ENCODE measurements at places on chromosomes 13 and 19. TPM values are rescaled to one million over a fixed set of nuclear protein-coding genes. Genes with fewer than 3 reads are reported as not detected.

The GGN gene
- total RNA-seq, result not detected

The CGB8 gene
- not detected for total RNA-seq

The KIR2DL1 gene
- total RNA-seq, result 6.6 TPM

The APOC1 gene
- total RNA-seq, result 355 TPM

The FXYD3 gene
- total RNA-seq, result not detected

The ZNF160 gene
- 92.9 TPM for total RNA-seq

The CD22 gene
- total RNA-seq, result 339 TPM

The TEAD2 gene
- total RNA-seq, result 8.9 TPM

The PRX gene
- total RNA-seq, result 3.0 TPM

The CEACAM6 gene
- 14.8 TPM for total RNA-seq

The ZNF576 gene
- total RNA-seq, result 11.5 TPM

The TMEM147 gene
- 49.3 TPM for total RNA-seq

The NANOS3 gene
- total RNA-seq, result not detected

The ZNF543 gene
- total RNA-seq, result 9.7 TPM

The F7 gene
- not detected for total RNA-seq

DNA sequence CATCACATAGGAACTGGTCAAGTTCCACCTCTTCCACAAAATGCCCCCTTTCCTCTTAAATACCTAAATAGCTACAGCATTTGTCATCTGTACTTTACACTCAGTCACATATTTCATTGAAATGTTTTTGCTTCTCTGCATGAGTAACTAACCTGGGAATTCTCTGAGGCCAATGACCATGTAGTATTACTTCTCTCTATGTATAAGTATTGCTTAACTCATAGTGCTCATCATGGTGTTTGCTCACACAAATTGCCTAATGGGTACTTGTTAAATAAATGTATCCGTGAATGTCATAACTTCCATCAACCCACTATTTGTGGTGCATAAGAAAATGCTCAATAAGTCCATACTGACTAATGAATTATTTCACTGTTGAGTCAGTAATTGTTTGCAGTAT lies 115.5 kb downstream of the FGF14 start:
- no peak for DNase-seq

DNA sequence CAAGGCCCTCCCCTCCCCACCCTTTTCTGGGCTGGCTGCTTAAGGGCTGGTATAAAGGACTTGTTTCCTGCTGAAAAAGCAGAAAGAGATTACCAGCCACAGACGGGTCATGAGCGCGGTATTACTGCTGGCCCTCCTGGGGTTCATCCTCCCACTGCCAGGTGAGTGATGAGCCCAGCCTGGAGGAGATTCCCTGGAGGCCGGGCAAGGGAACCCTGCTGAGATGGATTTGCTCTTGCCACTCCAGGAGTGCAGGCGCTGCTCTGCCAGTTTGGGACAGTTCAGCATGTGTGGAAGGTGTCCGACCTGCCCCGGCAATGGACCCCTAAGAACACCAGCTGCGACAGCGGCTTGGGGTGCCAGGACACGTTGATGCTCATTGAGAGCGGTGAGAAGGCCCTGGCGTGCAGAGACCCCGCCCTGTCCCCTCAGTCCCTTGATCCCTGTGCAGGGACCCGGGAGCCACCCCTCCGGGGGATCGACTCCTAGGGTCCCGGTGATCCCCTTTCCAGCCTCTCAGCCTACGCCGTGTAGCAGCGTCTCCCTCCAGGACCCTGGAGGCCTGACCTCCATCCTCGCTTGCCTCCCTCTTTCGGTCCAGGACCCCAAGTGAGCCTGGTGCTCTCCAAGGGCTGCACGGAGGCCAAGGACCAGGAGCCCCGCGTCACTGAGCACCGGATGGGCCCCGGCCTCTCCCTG lies at the start of gene CD177:
Gene CD177, plus strand, starts transcription at position 81 of the 699 bp plus-strand sequence. Its CDS starts 29 bp downstream, at position 110.
- no peak for DNase-seq

- peak; percentile 10 for DNase-seq
Observed at GRCh38 chr19:44645407-44646048, 1.8 kb downstream of the PVR start.

DNA sequence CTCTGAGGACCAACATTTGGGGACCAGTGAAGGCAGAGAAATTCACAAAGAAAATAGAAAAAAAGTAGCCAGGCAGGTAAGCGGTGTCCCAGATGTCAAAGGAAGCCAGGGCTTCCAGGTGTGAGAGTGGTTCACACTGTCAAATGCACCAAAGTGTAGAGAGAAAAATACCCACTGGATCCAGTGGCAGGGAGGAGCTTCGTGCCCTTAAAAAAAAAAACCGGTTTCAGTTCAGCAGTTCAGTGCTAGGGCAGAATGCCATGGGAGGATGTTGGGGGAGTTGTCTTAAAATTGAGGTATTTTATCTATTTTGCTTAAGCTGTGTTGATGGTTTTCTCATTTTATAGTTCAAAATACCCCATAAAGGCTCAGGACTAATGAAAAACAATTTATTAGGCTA lies 47.8 kb upstream of the C1QTNF9 start:
- DNase-seq, result no peak

DNA sequence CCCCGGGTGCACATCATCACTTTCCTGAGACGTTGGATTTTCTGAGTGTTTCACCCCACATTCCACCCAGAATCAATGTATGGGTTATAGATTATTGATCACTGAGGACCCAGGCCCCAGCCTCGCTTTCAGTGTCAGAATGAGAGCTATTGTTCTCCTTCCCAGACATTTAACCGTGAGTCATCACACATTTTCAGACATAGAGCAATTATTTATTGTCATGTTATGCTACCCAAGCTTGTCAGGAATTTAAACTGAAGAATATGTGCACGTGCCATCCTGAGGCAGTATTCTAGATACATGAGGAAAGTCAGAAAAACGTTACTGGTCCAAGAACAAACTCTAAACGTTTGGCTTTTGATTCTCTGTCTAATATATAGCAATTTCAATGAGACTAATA lies 276.6 kb upstream of the ZNF507 start:
- DNase-seq, result no peak

DNA sequence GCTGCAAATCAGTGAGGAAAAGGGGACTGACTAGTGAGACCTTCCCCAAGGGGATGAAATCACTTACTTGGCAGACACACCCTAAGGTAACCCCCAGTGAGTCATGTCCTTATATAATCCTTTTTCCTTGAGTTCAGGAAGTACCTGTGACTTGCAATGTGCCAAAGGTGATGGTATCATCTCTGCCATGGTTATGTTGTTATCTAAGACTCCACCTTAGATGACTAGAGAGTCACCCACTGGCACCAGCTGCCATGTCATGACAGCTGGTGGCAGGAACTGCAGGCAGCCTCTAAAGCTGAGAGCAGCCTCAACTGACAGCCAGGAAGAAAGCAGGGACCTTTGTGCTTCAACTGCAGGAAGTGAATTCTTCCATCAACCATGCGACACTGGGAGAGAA lies 12.5 kb downstream of the PBX4 start:
- DNase-seq, result no peak

- DNase-seq, result no peak
Observed at GRCh38 chr19:57671124-57671895, 2.6 kb downstream of the ZSCAN4 start.

- DNase-seq, result no peak
Observed at GRCh38 chr13:22596171-22596863, 584.5 kb upstream of the SGCG start.

DNA sequence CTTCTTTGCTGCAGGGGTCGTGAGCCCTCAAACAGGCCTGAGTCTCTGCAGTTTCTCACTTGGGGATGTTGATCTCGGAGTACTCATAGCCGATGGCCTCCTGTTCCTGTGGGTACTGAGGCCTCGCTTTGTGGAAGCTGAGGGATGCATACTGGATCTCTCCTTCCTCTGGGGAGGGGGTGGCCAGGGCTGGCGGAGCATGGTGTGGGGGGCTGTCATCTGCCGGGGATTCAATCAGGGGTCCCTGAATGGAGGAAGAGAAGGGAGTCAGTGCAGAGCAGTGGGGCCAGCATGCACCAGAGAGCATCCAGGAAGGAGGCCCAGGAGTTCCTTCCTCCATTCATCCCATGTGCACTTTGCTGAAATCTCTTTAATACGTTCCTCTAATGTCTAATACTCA lies 10.0 kb downstream of the SIGLEC12 start:
- DNase-seq, result no peak

GRCh38 chr19:42134535-42135070 lies 2.4 kb upstream of the POU2F2 start:
- no peak for DNase-seq

GRCh38 chr13:48949566-48950500 lies 25.9 kb upstream of the FNDC3A start:
- DNase-seq, result no peak

GRCh38 chr13:33494596-33495204 lies 209.1 kb upstream of the STARD13 start:
- DNase-seq, result no peak

- peak; percentile 90 for DNase-seq
Observed at GRCh38 chr19:17555929-17556813, 722 bp downstream of the COLGALT1 start.

DNA sequence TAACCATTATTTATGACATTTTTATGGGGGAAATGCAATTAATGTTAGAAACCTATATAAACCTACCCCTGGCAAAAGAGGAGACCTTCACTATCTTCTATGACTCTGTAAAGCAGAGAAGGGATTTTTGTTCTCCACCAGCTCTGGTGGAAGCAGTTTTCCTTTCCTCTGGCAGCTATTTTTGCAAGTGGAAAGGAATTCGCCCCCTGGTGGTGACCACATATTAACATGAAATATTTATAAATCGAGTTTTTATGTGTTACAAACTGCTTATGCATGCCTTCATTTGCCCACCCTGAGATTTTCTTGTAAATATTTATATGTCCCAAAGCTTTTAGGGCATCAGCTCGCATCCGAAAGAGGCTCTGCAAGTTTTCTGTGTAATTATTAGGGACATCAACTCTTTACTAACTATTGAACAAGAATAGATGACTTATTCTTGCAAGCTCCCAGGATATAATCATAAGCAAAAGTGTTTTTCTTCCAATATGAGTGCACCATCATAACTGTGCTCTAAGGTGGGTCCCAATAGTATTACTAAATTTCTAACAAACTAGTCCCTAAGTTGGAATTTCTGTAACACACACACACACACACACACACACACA lies 62.4 kb downstream of the SERTM1 start:
- DNase-seq, result no peak

DNA sequence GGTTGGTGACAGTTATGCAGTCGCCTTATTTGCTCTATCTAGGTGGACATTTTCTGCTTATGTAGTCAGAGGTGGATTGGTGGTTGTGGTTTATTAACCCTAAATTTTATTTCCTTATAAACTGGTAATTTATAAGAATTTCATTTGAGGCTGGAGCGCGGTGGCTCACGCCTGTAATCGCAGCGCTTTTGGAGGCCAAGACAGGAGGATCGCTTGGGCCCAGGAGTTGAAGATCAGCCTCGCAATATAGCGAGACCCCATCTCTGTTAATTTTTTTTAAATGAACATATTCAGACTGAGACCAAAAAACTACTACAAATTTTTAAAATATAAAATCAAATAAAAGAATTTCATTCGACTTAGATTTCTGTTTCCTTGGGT lies 810 bp downstream of the ZNF627 start:
- DNase-seq, result no peak

- DNase-seq, result no peak
Observed at GRCh38 chr13:55000844-55001243, 1972.2 kb downstream of the OLFM4 start.

DNA sequence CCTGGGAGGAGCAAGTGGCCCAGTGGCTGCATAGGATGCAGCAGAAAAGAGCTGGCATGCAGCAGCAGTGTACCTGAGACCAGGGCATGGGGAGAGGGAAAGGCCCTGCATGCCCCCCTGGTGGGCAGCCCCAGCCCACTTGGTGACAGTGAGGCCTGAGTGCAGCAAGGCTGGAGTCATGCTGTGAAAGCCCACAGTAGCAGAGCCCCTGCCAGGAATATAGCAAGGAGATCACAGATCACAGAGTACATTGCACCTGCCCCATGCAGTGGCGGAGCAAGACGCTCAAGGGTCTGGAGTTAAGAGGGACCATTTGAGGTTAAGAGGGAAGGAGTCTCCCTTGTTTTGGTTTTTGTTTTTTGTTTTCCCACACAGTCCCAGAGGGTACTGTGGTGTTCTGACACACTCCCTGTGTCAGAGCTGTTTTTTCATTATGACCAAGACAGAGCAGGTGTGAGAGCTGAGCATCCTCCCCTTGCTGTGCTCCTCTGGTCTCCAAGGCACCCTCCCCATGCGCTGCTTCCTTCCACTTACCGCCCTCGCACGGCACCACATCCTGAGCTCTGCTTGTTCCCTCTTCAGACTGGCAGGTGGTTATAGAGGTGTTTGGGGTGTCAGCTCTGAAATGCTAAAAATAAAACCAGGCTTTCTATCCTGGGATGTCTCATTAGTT lies 85.0 kb upstream of the UBL3 start:
- peak; percentile 89 for DNase-seq

DNA sequence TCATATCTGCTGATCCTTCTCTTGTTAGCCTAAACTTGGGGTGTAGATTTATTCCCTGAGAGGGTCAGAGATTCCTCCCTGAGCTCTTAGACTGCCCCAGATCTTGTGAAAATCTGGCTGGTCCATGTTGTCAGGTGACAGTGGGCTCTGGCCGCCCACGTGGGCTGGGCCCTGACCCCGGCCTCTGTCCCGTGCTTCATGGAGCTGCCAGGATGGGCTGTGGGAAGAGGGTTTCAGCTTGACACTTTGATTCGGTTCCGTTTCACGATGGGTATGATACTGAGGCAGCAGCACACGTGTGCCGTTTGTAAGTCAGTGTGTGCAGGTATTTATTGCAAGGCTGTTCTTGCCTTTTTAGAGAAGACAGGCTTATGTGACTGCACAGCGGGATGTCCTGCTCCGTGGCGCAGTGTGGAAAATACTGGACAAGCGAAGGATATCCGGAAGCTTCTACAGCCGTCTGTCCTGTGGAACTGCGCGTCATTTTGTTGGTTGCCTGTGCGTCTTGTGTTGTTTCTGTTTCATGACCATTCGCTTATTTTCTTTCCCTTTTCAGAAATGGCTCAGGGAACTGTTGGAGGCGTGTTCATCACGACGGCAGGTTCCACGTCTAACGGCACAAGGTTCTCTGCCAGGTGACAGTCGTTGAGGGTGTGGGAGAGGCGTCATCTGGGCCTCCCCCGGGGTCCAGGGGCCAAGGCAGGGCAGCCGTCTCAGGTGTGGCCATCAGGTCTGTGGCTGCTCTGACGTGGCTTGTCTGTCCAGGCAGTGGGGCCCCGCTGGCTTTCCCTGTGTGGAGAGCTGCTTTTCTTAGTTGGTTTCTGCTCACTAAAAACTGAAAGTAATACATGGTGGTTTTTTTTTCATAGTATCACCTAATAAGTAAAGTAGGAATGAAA lies 20.5 kb downstream of the ATP4B start:
- peak; percentile 29 for DNase-seq

DNA sequence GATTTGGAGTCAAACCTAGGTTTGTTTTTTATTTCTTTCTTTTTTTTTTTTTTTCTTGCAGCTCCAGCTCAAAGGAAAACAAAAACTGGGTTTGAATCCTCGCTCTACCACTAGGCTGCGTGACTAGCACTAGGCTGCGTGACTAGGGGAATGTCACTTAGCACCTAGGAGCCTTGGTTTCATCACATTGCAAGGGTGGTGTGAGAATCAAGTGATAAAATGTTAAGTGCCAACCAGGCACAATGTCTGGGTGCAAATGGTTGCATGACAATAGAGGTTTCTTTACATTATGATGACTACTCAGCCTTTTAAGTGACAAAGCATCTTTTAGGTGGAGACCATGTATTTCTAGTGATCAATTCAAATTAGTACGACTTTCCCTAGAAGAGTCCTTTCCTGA lies 27.9 kb downstream of the RCBTB2 start:
- no peak for DNase-seq

All from spleen (tissue), 13 donors.